ENCODE measurements at places on chromosomes 13 and 19.
A peak's percentile ranks its signal among the peaks of the same experiment; 100 is the strongest.

DNA sequence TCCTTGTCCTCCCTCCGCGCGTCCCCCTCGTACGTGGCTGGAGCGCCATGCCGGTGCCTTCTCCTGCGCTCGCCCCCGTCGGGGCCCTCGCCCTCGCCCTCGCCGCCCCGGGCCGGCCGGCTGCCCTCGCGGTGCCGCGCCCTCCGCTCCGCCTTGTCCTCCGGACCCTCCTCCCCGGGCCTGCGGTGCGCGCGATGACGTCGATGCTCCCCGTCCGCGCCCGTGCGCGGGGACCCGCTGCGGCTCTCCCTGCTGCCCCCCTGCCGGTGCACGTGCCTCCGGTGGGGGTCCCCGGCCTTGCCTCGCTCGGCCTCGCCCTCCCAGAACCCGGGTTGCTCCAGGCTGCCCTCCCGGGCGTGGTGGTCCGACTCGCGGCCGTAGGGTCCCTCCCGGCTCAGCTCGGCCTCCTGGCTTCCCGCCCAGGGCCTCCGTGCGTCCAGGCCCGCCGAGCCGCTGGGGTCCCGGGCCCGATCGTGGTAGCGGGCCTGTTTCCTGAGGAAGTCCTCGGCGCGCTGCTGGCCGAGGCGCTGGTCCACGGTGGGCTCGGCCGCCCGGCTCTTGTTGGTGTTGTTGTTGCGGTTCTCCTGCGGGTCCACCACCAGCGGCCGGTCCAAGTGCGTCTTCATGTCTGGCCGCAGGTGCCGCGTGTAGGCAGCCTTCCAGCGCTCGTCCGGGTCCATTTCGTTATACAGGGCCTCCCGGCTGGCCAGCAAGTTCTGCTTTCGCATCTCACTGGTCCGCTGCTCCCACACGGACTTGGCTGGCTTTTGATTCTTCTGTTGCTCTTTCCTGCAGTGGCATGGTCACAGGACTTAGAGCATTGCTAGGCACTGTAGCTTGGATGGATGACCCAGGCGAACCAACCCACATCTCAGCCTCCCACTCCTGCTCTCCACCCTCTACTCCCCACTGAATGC lies 148.6 kb downstream of the IER2 start:
- no peak for DNase-seq

- no peak for DNase-seq
These were observed 197.4 kb downstream of the DLEU7 start for GRCh38 chr13:50646070-50646469.

GRCh38 chr13:102128216-102128810 lies 273.5 kb downstream of the FGF14 start:
- DNase-seq, result no peak

- peak; percentile 49 for DNase-seq
These were observed 13.9 kb downstream of the APLP1 start for GRCh38 chr19:35882114-35882832.

DNA sequence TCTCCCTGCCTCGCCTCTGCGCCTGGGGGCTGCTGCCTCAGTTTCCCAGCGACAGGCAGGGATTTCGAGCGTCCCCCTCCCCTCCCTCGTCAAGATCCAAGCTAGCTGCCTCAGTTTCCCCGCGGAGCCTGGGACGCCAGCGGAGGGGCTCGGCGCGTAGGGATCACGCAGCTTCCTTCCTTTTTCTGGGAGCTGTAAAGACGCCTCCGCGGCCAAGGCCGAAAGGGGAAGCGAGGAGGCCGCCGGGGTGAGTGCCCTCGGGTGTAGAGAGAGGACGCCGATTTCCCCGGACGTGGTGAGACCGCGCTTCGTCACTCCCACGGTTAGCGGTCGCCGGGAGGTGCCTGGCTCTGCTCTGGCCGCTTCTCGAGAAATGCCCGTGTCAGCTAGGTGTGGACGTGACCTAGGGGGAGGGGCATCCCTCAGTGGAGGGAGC lies 722 bp upstream of the ICAM1 start:
- DNase-seq, result peak; percentile 94

DNA sequence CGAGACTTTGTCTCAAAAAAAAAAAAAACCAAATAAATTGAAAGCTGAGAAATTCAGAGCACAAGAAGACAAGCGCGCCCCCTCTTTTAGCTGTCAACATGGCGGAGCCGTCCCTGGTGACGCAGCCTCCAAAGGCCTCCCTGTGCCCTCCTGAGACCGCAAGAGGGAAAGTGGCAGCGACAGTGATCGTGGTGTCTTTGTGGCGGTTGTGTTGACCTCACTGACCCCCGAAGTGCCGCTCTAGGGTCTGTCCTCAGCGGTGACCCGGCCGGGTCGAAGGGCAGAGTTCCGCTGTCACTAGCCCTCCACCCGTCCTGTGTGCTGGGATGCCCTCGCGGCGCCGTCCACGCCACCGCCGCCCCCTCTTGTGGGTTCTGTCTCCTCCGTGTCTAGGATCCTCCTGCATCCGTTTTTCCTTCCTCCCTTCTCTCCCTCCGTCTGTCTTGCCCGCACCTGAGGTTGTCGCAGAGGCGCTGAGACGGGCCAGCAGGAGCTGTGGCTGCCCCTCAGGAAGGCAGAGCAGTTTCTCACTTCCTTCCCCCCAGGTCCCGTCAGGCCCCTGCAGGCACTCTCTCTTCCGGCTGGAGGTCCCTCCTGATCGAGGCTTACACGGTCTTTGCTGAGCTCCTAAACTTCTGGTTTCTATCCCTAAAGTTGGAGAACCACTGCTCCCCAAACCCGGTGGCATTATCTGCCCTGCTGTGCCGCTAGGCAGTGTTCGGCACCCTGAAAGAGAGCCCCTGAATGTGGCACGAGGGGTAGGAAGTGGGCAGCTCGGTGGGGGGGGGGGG lies 7.2 kb downstream of the UHRF1 start:
- DNase-seq, result peak; percentile 53

GRCh38 chr13:113209336-113209758 lies at the start of gene CUL4A:
CUL4A (plus strand) TSS chr13:113209613; CDS start chr13:113209628, 15 bp downstream.
- peak; percentile 69 for DNase-seq

DNA sequence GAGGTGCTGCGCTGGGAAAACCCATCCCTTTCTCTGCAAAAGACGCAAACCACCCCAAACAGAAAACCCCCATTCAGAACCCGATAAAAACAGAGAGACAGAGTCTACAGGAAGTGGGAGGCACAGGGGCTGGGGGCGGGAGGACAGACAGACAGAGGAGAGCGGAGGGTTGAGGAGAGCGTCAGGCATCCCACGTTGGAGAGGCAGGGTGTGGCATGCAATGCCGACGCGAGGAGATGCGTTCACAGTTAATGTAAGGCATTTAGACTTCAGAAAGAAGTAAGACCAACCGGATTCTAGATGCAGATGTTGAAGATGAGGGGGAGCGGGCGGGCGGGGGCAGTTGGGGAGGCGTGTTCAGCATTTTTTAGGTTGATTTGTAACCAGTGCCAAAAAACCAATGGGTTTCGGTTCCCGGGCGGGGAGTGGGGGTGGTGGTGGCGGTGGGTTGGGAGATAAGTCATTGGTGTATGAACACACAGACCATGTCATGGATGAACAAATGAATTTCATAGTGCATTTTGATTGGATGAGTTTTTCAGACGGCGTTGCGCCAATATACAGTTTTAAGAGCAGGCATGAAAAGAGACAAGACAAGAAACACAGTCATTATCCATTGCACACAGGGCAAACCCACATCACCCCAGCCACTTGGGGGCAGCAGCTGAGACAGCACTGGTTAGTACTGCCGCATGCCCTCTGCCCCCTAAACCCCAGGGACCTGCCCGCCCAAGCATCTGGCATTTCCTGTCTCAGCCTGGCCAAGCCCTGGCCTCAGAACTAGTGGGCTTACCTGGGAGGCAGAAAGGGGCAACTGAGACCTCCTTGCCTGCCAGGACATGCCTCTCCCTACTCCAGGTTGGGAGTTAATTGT lies 91.3 kb downstream of the IER2 start:
- no peak for DNase-seq

DNA sequence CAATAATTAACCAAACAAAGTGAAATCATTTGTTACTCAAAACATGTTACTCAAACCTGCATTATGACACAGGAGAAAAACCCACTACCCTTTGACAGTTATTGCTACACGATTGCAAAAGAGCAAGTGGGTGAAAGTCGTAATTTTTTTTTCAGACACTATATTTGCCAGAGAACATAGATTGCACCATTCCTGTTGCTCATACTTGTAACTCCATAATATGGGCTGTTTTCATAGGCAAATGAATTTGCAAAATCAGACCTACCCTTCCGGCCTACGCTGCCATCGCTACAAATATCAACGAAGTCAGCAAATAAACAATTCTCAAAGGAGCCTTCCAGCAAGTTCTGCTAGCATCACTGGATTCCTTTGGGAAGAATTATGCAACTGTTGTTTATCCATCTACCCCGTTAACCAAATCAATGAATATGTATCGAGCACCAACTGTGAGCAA lies 396.5 kb downstream of the IRS2 start:
- peak; percentile 29 for DNase-seq

DNA sequence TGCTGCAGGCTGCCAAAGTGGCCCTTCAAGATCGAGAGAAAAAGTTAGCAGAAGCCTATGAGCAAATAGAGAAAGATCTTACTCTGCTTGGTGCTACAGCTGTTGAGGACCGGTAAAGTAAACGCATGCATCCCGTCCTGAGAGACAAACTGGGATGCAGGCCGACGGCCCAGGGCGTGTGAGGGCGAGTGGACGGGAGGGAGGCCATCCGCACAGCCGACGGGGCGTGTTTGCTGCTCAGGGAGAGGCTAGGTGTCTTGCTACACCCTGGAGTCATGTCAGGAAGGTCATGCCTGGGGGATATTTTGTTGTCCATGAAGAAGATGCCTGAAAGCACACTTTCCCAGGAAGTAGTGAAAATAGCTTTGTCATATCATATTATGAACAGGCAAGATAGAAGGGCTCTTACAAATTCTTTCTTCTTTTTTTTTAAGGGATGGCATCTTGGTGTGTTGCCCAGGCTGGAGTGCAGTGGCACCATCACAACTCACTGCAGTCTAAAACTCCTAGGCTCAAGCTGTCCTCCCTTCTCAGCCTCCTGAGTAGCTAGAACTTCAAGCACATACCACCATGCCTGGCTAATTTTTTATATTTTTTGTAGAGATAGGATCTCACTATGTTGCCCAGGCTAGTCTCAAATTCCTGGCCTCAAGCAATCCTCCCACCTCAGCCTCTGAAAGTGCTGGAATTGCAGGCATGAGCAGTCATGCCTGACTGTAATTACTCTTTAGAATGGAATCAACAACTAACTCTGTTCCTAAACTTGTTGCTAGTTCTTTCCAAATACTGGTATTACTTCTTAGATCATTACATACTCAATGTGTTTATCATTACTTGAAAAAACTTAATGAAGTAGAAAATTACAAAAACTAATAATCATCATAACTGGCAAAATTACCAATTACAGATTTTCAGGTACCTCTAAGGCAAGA lies 117.6 kb upstream of the MCF2L start:
- DNase-seq, result no peak

DNA sequence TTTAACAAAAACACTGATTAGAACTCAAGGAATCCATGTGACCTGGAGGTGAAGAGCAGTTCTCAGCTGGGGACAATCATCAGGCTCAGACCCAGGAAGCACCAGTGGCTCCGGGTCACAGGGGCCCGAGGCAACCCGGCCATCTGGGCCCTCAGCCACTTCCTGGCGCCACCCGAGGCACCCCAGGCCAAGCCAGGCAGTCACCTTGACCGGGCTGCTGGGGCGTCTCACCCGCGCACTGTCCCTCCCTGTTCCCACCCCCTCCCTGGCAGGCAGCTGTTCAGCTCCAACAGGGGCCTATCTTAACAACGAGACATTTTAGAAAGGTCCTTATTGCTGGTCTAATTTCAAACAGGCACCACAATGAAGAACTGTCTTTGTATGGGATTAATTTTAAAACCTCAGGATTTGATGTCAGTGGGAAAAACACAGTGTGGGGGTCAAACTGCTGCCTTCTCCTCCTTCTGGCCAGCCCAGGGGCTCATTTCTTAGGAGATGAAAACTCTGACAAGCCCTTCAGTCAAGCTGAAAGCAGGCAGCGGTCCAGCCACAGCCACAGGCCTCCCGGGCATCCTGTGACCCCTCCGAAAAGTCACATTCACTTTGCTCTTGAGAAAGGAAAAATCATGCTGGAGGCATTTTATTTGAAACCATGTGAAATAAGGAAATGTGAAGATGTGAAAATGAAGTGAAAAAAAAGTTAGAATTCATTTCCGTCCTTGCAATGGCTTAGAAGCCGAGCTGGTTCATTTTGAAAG lies 83.3 kb downstream of the KCTD15 start:
- DNase-seq, result no peak

DNA sequence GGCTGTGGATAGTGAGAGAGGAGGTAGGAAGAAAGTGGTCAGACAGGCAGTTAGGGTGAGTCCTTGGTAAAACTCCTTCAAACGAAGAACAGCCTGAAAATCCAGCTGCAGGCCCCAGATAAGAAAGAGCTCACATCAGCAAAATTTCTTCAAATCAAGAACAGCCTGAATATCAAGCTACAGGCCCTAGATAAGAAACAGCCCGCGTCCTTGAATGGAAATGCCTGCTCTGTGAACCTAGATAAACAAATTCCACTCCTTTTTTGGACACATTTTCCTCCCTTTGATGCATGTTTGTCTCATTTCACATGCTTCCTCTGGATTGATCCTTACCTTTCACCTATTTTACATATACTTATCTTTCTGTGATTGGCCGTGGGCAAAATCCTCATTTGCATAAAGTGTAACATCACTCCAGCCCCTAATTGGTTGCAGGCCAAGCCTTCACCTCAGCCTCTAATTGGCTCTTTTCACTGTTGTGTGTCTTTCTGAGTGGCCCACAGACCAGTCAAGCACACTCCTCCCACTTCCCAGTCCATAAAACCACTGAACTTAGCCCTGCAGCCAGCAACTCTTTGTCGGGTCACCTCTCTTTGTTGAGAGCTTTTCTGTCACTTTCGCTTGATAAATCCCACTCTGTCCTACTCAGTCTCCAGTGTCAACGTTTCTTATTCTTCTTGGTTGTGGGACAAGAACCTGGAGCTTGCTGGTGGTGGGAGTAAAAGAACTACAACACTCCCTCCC lies 6.0 kb upstream of the SULT2A1 start:
- no peak for DNase-seq

- DNase-seq, result no peak
These were observed 1588.0 kb downstream of the SLITRK1 start for GRCh38 chr13:82294226-82294625.

DNA sequence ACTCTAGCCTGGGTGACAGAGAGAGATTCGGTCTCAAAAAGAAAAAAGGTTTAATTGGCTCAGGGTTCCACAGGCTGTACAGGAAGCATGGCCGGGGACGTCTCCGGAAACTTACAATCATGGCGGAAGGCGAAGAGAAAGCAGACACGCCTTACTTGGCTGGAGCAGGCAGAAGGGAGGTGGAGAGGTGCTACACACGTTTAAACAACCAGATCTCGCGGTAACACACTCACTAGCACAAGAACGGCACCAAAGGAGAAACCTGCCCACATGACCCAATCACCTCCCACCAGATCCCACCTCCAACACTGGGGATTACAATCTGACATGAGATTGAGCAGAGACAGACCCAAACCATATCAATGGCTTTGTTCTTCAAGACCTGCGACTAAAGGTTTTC lies 12.8 kb downstream of the CASP14 start:
- DNase-seq, result no peak
